AG04450 (cell line): ENCODE measurements at places on chromosomes 6 and 20. TPM values are rescaled to one million over a fixed set of nuclear protein-coding genes. Genes with fewer than 3 reads are reported as not detected.

CARMIL1 gene
- 0.41 and 0.55 TPM in 2 replicates for polyA plus RNA-seq

RIPPLY2 gene
- not detected in 2 replicates for polyA plus RNA-seq

ZC2HC1B gene
- polyA plus RNA-seq, result not detected in 2 replicates

SLC17A9 gene
- polyA plus RNA-seq, result 2.2 TPM in 2 replicates

SRMS gene
- polyA plus RNA-seq, result not detected in 2 replicates

SLC22A1 gene
- polyA plus RNA-seq, result 0.10 and 0.36 TPM in 2 replicates

GGTLC1 gene
- not detected in 2 replicates for polyA plus RNA-seq

TRIM15 gene
- not detected in 2 replicates for polyA plus RNA-seq

HLA-G gene
- polyA plus RNA-seq, result not detected in 2 replicates

FKBP1A gene
- polyA plus RNA-seq, result 579 and 685 TPM in 2 replicates

LZTS3 gene
- 2.0 and 3.1 TPM in 2 replicates for polyA plus RNA-seq

ECT2L gene
- polyA plus RNA-seq, result 0.01 TPM in 1 of 2 replicates, not detected in the other

GRCh38 chr6:118743746-118744145 is 92.4 kb upstream of the CEP85L start:
- DNase-seq, result peak; percentile 51

GRCh38 chr6:33289784-33290315 is 449 bp downstream of the PFDN6 start:
- no peak for DNase-seq

DNA sequence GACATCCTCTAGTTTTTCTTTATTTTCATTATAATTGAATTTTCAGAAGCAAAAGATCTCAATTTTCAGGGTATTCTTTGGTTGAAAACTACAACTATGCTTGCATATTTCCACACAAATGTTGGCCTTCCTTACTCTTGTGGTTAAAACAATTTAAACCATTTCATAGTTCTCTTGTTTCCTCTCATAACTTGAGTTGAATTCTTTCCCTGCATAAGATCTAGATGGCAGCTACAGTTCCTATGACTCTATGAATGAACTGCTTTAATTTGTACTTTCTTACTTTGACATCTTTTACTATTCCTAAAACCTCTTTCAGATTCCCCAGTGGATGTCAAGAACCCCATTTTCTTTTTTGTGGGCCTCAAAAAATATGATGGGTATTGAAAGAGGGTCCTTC is 564.5 kb downstream of the NKAIN2 start:
- DNase-seq, result no peak

GRCh38 chr20:53445321-53445731 is 148.3 kb downstream of the ZNF217 start:
- DNase-seq, result no peak

- no peak for DNase-seq
Observed at GRCh38 chr6:156773935-156774852, 3.0 kb upstream of the ARID1B start.

GRCh38 chr6:21360336-21360735 is 233.2 kb upstream of the SOX4 start:
- no peak for DNase-seq

DNA sequence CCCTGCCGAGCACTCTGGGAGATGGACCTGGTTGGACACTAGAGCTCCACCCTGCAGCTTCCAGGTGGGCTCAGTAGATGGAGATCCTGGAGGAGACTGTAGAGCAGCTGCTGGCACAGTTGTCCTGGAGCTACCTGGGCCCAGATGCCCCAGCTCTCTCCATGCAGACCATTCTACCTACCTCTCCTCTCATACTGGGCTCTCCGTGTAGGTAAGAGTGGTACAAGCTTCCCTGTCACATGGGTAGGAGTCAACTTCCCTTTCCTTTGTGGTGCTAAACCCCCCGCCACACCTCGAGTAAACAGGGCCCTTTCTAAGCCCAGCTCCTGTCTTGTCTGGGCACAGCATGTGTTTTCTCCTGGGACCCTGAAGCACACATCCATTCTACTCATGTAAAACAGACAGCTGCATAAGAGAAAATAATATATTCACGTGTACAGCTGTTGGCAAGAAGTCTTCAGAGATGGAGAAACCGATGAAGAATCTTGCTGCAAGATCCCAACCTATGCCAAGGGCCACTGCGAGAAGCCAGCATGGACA is 108.1 kb upstream of the DUSP22 start:
- no peak for DNase-seq

- DNase-seq, result no peak
Observed at GRCh38 chr6:146445233-146445632, 98.4 kb upstream of the RAB32 start.

- DNase-seq, result no peak
Observed at GRCh38 chr6:135974426-135974825, 122.9 kb downstream of the PDE7B start.

GRCh38 chr6:53309059-53309900 is 39.5 kb downstream of the ELOVL5 start:
- DNase-seq, result no peak

DNA sequence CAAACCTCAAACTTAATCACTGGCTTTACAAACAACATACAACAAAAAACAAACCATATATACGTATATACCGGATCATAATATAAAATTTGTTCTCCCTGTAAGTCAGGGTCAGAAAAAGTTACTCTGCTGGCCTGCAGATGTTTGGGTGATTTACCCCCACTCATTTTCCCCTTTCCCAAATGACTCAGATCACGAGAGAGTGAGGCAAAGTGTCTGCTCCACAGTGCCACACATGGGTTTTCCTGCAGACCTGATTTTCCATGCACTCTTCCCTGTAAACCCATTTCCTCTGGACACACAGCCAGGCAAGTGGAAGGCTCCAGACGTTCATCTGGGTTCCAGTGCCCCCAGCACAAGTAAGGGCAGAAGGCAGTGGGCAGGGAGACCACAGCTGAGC is 23.5 kb downstream of the GFOD1 start:
- DNase-seq, result no peak

DNA sequence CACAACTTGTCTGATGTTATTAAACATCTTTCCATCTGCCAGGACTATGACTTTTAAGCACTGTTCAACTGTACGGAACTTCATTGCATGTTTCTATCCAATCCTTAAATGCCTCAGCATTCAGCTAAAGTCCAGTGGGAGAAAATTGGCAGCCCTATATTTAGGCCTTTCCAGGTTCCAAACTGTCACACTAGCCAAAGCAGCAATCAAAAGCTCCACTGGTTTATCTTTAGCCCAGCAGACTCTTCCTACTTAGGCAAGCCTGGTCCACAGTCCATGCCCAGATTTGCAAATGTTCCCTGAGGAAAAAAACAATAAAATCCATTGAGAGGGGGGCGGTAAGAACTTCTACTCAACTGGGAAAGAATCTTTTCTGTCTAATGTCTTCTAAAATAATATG is 349.1 kb upstream of the GJE1 start:
- no peak for DNase-seq

- DNase-seq, result no peak
Observed at GRCh38 chr6:148414836-148415235, 72.2 kb downstream of the SASH1 start.

DNA sequence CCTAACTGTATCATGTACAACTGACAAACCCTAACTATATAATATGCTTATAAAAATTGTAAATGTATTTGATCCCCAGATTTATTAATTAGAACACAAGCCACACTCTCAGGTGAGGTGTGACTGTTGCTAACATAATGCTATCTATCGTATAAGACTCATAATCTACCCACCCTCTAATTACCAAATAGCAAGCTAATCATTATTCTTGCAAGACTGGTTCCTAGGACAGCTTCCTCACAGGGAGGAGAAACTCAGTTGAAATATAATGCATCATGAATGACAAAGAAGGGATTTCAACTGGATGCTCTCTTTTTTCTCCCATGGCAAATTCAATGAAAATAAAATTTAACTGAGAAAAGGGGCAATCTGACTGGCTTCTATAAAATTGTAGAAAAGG is 35.4 kb downstream of the ELOVL4 start:
- no peak for DNase-seq

- no peak for DNase-seq
Observed at GRCh38 chr6:94501516-94501915, 1075.8 kb upstream of the MANEA start.

DNA sequence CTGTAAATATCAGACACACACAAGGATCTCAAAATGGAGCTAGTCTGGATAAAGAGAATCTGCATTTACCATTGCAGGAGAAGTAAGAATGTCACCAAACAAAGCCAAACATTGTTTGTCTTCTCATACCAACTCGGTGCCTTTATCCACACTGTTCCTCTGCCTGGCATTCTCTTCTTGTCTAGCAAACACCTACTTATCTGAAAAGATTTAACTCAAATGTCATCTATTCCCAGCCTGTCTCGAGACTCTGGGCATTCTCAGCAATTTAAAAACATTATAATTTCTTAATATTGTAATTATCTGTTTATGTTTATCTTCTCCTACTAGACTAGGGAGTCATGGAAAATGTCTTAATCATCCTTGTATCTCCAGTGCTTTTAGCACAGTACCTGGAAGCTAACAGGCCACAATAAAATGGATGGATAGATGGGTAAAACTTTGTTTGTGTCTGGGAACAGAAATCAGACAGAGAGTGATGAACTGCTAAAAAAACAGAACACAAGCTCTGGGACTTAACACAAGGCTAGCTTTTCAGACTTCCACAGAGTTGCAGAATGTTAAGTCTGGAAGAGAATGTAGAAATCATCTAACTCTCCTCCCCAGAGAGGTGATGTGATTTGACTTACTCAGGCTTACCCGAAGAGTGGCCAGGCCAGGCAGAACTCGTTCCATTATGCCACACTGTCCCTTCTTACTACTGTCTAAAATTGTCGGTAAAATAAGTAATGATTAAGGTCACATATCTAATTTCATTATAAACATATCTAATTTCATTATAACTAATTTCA is 42.3 kb upstream of the FAM83C start:
- no peak for DNase-seq

GRCh38 chr6:142013875-142014495 is 118.7 kb upstream of the GJE1 start:
- DNase-seq, result no peak

GRCh38 chr6:6105472-6106036 is 98.8 kb upstream of the NRN1 start:
- no peak for DNase-seq

DNA sequence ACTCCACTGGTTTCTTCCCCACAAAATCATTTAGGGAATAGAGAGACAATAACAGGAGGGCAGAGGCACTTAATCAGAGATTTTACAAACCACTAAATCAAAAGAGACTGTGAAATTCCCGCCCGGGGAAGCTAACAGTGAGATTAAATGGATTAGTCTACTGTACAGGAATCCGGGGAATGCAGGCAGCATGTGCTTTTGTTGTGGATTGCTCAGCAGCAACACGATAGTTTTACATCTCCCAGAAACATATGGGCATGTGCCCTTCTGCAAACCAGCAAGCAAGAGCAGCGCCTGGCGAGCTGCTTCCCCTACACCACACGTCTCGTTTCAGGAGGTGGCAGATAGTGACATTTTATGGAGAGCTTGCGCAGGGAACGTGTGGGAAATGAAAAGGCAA is 382.3 kb downstream of the CD83 start:
- peak; percentile 65 for DNase-seq

- no peak for DNase-seq
Observed at GRCh38 chr6:34593701-34594100, 37.6 kb upstream of the SPDEF start.
